Epithelial cell of proximal tubule (primary cell): ENCODE measurements at places on chromosomes 3 and 15. TPM values are rescaled to one million over a fixed set of nuclear protein-coding genes. Genes with fewer than 3 reads are reported as not detected.

TLR9 gene
- not detected in 2 replicates for total RNA-seq

- no peak for DNase-seq
Measured at GRCh38 chr3:32460031-32460749, 42.5 kb downstream of the CMTM6 start.

- DNase-seq: no peak
Measured at GRCh38 chr15:85681386-85681785, 113.3 kb downstream of the KLHL25 start.

DNA sequence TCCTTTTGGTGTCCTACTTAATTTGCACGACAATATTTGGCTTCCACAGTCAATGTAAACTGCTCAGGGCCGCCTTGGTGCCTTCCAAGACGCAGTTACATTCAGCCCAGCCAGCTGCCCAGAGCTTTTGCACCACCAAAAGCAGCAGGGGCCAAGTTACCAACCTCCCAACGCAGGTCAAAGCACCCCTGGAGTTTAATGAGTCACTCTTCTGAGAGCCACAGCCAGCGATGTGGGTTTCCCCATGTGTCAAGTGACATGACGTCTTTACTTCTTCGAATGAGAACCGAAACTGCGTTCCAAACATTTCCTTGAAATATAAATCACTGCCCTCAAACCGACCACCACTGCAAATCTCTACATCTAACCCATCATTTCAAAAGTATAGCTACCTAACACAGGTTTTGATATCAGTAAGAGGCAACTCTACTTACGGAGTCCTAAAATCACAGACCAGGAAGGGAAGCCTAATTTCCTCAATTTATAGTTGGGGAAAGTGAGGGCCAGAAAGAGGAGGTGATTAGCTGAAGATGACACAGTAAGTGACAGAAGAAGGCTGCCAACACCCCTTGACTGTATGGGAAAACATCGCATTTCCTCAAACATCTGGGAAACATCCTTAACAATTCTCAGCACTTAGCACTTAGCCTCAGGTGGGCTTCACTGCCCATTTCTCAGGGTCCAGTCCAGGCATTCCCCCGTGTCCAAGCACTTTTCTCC, 24.5 kb downstream of the MB21D2 start:
- peak; percentile 93 for DNase-seq

DNA sequence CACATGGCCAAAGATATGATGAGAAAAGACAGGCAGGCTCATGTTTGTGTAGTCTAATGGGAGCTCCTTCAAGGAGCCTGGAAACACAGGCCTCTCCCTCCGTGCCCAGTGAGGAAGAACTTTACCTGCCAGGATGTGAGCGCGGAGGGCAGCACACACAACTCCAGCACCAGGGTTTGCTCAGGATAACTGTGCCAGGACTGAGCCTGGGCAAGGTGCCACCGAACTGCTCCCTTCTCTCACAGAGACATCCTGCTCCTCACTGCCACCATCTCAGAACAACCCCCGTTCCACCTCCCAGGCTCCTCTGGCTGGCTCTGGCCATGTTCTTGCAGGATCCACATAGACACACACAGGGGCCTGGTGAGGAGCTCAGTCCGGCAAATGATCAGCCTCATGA, 87.4 kb downstream of the NUP210 start:
- no peak for DNase-seq

GRCh38 chr15:25737218-25737643, 125.9 kb downstream of the ATP10A start:
- DNase-seq: no peak

DNA sequence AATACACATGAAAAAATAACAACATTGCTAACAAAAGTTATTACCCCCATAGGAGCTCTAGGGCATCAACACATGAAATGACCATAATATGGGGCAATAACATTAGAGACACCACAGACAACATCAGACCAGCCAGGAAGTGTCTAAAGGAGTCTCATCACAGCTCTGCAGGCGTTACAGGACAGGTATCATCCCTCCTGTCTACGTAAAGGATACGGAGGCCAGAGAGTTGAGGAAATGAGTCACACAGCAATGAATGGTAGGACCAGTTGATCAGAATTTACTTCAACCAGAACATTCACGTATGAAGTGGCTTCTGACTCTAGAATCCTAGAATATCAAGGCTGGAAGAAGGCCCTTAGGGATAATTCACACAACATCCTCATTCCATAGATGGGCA, 1.8 kb downstream of the NME9 start:
- DNase-seq: no peak

TTLL3 gene
- 5.3 and 9.7 TPM in 2 replicates for total RNA-seq

RAB6B gene
- 2.8 and 3.5 TPM in 2 replicates for total RNA-seq

DNA sequence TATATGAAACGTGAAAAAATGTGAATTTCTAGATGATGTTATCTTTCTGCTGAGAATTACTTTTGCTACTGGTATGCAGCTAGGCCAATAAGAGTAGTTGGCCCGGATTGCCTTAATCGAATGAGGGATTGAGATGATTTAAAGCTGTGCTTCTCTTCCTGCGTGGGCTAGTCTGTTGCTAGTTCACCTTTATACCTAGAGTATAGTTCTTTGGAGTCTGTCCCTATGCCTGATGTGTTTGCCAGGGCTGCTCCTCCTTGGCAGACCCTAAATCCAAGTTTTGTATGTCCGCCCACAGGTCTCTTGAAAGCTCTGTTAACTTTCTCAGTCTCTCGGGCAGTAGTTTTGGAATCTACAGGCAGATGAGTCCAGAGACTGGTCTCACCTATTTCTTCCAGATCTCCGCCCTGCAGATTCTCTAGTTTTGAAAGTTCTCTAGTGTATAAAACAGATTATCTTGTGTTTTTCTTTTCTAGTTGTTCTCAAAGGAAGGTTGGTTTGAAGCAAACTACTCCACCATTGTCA, 64.9 kb downstream of the MEF2A start:
- DNase-seq: no peak

GREM1 gene
- total RNA-seq: 4.0 and 15.9 TPM in 2 replicates

GRCh38 chr3:40602778-40603385, 78.1 kb downstream of the ZNF621 start:
- DNase-seq: no peak
